ENCODE measurements at places on chromosomes 7 and 10.

- DNase-seq, result peak; percentile 98
Measured at GRCh38 chr10:118870467-118871243, 115.9 kb upstream of the CACUL1 start.

GRCh38 chr10:929960-930624, 1.4 kb downstream of the LARP4B start:
- no peak for DNase-seq

DNA sequence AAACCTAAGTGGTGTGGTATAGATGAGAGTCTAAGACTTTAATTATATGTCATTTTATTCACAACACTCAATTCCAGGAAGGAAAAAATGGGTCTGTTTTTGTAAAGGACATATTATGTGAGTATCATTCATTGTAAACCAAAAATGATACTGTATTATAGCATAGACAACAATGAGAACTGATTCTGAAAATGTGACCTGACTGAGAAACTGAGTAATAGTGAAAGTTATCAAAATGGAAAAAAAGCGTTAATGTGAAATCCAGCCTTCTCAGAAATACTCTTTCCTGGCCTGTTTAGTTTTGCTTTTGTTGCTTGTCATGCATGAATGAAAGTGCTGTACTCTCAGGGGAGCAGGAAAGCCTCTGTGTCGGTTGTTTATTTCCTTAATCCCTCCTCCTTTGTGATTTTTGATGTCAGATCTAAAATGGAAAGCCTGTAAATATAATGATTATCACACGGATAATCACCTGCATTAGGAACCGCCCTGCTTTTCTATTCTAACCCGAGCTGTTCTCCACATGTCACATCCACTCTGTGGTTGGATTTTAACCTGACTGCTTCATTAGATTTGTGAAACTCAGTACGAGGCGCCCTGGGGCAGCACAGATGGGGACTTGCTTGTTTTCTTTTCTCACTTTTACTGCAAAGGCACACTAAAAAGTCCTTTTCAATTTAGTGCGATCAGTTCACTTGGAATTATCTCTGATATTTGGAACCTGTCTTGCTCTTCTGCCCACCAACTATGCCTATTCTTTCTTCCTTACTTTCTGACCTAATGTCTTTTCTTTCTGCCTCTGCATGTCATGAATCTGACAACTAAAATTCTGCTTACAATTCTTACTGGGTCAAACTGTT, 240.9 kb upstream of the KAT6B start:
- DNase-seq, result no peak

DNA sequence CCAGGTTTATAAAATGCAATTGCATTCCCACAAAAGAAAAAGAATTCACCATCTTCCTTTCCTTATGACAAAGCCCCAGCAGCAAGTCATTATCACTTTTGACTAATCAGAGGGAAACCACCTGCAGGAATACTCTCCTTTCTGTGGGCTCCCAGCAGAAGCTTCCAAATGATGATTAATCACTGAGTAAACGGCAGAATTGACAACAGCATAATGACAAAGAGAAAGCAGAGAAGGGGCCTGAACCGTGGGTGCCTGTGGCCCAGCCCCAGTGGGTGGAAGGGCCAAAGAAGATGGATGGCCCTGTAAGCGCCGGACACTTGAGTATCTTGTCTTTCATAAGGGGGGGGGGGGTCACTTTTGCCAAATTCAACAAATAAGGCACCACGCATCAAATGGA, 152.4 kb upstream of the NRBF2 start:
- DNase-seq, result peak; percentile 74

GRCh38 chr10:4639960-4640359, 186.0 kb upstream of the AKR1E2 start:
- no peak for DNase-seq

DNA sequence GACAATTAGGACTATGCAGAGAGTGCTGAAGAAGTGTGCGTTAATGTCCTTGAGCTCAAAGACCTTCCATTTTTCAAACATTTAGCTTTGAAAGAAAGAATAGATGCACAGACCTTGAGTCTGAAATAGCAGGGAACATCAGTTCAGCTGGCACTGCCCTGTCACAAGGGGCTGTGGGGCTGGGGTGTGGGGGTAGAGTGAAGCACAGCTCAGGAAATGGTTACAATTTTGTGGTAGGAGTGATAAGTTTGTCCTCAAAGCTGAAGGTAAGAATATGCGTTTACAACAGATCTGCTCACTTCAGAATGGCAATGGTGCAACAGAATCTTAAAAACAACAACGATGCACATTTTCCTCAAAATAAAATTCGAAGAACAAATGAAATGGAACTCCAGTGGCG, 33.6 kb downstream of the SMKR1 start:
- DNase-seq, result no peak

GRCh38 chr10:130615457-130615856, 479.3 kb downstream of the GLRX3 start:
- DNase-seq, result no peak

DNA sequence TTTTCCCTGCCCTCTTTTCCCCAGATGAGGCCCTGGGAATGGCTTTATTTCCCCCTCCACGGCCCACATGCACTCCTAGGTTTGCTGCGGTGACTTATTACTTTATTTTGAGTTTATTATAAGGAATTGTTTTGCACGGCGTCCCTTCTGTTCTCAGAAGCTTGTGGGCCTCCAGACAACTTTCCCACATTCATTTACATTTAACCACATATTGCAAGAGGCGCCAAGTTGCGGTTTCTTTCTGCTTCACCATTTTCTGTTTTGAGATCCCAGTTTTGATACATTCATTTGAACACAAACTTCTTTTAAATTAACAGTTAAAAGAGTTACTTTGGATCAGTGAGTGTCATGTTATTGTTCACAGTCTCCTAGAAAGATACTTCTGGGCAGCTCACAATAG, 532.5 kb upstream of the MGMT start:
- no peak for DNase-seq

GRCh38 chr10:88179831-88180230, 316.4 kb downstream of the PTEN start:
- no peak for DNase-seq

GRCh38 chr7:75719626-75720025, 19.1 kb downstream of the HIP1 start:
- no peak for DNase-seq

- DNase-seq, result no peak
Measured at GRCh38 chr7:154795437-154795836, 207.5 kb downstream of the PAXIP1 start.

- no peak for DNase-seq
Measured at GRCh38 chr10:777913-778479, 88.5 kb upstream of the DIP2C start.

GRCh38 chr10:88114368-88114767, 250.9 kb downstream of the PTEN start:
- peak; percentile 47 for DNase-seq

DNA sequence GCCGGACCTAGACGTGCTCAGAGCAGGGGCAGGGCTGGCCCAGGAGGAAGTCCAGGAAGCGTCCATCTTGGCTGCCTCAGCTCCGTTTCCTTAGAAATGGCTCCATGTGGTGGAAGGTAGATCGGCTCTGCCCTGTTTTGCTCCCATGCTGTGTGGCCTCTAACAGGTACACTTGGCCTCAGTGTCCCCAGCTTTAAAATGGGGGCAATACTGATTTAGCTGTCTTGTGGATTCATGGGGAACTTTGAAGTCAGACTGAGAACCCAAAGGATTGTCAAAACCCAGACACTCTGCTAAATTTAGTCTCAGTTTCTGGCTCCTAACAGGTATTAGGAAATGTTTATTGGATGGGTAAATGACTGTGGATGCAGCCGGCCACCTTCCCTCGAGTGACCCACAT, 15.9 kb downstream of the MTURN start:
- no peak for DNase-seq

DNA sequence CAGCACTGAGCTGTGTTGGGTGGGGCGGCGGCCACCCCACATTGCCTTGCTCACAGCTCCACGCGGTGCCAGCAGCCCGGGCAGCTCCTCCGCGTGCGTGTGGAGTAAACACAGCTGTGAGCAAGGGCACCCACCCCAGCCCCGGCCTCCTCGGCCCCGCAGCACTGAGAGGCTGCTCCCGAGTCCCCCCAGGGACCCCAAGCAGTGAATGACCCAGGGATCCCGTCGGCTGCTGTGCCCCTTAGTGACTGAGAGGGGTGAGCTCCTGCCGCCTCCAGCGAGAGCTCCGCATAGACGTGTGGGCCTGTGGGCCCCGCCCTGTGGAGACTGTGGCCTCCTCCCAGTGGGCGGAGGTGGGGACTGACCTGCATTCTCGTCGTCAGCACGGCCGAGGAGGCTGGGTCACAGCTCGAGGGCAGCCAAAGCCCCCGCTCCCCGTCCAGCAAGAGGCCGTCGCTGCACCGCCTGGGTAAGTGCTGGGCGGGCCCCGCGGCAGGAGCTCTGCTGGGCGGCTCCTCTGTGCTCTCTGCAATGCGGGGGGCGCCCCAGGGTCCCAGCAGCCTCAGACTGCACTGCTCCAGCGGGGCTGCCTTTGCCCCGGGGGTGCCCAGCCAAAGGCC, 29.9 kb upstream of the UTF1 start:
- no peak for DNase-seq

- no peak for DNase-seq
Measured at GRCh38 chr7:158323741-158324396, 263.8 kb downstream of the PTPRN2 start.

GRCh38 chr7:516216-516605, 3.4 kb downstream of the PDGFA start:
- DNase-seq, result no peak

DNA sequence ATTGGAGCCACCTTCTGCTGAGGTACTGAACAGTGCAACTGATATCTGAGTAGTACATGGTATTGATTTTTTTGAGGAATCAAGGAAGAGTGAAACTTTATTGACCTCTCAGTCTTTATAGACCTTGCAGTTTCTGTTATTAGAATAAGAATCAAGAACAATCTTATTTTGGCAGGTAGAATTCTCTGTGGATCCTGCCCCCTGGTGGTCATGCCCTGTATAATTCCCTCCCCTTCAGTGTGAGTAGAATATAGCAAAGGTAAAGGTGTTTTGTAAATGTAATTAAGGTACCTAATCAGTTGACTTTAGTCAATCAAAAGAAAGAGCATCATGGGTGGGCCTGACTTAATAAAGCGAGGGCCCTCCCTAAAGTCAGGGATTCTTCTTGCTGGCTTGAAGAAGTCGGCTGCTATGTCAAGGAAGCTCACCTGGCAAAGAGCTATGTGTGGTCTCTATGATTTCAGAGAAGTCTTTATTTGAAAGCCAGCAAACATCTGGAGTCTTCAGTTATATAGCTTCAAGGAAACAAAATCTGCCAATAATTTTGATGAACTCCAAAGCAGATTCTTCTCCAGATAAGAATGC, 142.8 kb downstream of the LSM5 start:
- peak; percentile 30 for DNase-seq

DNA sequence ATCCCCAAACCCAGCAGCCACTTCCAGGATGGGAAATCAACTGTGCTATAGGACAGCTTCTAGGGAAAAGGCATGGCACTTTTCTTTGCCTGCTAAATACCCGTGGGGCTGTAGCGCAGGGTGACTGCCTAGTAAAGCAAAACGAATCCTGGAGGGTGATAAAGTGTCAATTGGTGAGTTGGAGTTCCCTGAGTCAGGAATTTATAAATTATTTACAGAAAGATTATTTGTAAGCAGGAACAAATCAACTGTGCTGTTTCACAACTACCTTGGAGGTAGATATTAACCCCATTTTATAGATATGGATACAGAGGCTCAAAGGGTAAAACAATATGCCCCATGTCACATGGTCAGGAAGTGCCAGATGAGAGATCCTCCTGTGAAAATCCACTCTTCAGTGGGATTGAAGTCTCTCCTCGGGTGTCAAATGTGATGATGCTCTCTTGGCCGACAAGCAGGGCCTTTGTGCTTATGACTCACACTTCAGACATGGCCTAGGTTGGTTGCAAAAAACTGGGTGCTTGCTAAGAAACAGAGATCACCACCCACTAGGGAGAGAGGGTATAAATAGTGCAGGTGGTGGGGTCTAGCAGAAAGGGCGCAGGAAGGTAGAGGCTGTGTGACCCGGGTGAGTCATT, 383.2 kb upstream of the ZMIZ1 start:
- peak; percentile 19 for DNase-seq

DNA sequence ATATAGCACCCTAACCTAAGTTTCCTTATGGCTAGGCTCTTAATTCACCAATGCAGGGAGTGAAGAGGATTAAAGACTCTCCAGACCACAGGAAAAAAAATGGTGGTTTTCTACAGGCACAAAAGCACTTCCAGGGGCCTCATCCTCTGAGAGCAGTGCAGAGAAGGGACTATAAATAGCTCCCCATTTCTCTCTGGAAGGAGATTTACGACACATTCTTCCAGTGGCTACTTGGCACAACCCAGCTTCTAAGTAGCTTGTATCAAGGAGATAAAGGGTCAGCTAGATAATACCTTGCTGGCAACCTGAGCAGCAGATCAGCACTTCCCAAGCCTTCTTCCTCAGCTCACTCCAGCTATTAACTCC, 73.5 kb downstream of the CRPPA start:
- no peak for DNase-seq

- peak; percentile 26 for DNase-seq
Measured at GRCh38 chr7:51062222-51062987, 254.2 kb downstream of the COBL start.

DNA sequence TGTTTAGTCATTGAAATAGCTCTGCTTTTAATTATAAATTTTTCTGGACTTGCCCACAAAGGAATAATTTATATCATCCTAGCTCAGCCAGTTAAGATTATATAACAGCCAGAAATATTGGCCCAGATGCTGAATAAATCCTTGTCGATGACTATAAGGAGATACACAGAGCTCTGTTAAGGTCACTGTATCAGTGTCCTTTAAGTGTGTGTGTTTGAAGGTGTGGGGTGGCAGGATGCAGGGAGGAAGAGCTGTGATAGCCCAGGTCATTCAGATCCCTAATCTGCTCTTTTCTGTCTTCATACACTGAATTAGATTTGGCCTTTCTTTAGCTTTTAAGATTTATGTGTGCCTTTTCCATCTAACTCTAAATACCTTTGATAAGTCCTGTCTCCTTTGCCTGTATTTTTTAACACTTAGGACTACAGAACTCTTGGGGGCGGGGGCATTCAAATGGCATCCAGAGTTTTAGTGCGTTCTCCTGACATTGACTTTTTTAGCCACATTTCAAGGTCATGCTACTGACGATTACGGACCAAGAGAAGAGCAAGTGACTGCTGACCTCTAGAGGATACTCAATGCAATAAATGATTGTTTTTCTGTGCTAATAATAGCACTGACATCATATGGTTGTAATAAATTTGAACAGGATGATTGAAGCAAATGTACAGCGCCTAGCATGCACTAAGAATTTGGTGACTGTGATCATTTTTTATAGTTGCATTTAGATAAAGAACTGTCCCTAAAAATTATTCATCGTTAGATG, 172.3 kb downstream of the CACNB2 start:
- DNase-seq, result peak; percentile 27

DNA sequence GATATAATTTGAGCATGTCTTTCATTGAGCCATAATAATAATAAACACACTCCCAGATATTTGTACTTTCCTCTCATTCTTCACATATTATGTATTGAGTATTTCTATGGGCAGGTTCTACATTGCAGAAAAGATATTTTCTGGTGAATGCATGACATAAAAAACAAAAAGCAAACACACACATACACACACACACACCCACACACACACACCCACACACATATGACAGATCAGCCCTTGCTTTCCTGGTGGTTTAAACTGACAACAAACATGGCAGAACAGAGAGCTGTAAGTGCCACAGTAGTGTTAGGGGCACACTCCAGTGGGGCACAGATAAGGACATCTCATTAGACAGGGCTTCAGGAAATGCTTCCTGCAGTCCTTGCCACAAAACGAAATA, 123.3 kb upstream of the LSM8 start:
- no peak for DNase-seq
